ENCODE measurements at places on chromosomes 2 and 18.
A peak's percentile ranks its signal among the peaks of the same experiment; 100 is the strongest.

- peak; percentile 96 for DNase-seq
These were observed at the start of gene RANBP2 for GRCh38 chr2:108719149-108720044. Gene RANBP2 (plus strand): TSS chr2:108719482. CDS start chr2:108719607, 125 bp downstream.

DNA sequence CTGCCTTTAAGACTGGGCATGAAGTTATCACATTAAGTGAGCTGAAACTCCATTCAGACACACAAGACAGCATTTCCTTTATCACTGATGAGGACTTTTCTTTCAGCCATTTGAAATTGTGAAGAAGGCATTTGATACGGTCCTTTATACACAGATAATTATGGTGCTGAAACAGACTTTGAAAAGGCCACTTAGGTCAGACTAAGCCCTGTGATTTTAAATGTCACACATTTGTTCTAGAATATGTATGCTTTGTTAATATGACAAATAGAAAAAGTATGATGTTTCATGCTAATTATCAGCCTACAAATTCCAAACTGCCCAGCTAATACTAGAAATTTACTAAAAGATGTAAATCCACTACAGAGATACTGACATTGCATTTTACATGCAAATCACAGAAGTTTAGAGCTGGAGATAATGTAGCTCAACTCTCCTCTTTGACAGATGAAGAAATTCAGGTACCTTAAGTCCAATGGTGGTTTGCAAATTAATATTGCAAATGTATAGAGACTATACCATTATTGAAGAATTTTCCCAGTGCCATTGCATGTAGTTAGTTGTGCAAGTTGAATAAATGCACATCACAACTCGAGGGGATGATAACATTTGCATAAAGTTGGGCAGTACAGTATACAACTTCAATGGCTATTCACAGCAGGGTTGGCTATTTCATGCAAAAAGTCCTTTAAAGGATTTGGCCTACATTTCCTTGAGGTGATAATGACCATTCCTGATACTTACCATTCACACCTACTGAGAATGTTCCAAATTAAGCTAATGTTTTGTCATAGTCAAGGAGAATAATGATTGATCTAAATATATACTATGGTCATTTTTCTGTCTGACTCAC is 175.2 kb downstream of the UPP2 start:
- no peak for DNase-seq

DNA sequence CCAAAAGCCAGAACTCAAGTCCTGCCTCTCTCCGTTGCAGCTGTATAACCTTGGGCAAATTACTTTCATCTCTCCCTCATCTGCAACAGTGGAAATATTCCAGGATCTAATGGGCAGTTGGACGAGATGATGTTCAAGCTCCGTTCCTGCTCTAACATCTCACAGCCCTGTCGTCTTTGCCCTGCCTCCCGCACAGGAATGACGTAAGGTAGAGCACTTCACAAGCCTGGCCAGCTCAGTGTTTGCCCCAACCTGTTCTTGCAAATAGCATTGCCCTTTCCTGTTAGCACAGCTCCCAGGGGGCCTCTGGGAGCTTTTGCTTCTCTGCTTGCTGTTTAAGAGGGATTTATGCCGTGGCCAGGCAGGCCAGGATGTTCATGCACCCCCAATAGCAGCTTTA is 107.9 kb downstream of the KLHL29 start:
- no peak for DNase-seq

DNA sequence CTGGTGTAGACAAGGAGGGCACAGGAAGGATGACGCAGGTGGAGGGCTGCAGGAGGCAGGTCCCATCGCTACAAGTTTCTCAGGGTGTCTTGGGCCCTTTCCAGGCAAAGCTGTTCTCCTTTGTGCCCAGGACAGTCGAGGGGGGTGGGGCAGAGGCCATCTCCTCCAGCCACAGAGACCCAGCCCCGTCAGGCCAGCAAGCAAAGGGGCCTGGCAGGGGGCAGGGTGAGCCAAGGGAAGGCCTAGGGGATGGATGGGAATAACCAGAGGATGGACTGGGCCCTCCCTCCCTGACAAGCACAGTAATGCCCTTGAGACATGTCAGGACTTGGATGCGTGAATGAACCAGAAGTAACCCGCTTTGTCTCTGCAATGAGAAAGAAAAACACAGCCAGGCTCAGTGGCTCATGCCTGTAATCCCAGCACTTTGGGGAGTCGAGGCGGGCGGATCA is 6.3 kb downstream of the TCF23 start:
- no peak for DNase-seq

DNA sequence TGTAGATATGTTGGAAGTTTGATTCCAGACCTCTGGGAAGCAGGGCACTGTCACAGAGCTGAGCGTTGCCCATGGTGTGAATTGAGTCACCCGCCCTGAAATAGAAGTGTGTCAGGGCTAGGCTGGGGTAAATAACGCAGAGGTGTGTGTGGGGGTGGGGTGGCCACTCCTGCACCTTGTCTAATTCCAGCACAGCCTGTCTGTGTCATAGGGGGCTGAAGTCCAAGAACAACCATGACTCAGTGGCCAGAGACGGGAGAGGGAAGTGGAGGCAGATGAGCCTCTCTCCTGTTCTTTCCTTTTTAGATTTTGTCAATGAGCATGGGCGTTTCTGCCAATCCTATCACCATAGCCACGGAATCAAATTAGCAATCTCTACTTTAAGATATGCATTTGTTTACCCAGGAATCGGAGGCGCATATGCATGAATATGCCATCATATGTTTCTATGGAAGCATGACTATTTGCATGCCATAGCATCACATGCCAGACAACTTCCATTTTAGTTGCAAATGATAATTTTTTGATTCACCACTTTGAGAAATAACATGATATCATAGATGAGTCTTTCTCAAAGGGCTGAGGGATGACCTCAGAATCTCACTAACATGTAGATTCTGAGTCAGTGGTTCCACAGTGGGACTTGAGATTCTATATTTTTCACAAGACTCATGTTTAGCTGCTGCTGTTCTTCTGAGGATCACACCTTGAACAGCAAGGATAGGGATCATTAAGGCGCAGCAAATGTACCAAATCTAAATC is 852.9 kb downstream of the DCDC2C start:
- no peak for DNase-seq

DNA sequence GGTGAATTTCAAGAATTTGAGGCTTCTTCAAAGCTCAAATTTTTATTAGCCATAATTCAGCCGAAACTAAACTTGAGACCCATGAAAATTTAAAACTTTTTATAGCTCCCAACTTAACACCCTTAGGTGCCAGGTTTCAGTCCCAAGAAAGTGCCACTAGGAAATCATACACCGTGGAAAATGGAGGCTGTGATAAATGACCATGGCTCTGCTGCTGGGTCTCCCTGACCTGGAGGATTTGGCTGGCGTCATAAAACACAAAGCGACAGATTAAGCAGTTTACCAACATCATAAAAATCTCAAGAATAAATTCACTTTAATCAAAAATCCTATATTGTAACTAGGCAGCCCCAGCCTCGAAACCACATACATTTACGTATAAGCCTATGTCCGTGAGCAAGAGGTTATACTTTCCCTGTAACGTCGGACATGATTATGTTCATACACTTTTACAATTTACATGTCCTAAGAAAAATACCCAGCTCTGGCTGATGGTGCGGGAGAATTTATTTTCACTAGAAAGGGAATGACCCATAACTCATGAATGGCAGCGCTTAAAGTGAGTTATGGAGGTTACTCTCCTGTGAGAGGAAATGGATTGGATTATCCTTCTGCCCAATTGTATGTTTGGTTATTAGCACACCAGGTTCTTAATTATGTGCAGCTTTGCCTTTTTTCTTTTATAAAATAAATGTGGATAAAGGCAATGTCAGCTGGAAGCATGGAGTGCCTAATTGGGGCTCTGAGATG is 329.4 kb downstream of the AGPS start:
- no peak for DNase-seq

GRCh38 chr2:188966728-188967440 is 7.3 kb upstream of the COL3A1 start:
- no peak for DNase-seq

DNA sequence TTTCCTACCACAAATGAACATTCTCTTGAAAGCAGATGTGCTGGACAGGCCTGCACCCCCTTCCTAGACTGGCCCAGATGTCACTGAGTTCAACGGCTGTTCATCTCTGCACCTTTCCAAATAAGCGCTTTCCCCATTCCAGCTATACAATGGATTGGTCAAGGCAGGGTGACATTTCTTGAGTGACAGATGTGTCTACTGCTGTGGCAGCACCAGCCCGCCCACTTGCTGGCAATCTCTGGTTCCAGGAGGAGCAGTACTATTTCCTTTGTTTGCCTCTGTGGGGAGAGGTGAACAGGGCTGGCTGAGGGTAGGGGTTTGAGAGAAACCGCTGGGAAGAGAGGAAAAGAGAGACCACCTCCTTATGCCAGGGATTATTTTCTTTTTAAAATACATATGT is 269.5 kb upstream of the POU3F3 start:
- DNase-seq, result no peak

- DNase-seq, result no peak
These were observed 287.2 kb downstream of the CDH19 start for GRCh38 chr18:66316701-66317100.

GRCh38 chr2:134391751-134392160 is 137.9 kb downstream of the MGAT5 start:
- no peak for DNase-seq

GRCh38 chr2:33503002-33503401 is 26.6 kb downstream of the RASGRP3 start:
- no peak for DNase-seq

GRCh38 chr2:123080331-123080730 is 944.8 kb upstream of the CNTNAP5 start:
- DNase-seq, result no peak

- no peak for DNase-seq
These were observed 795.2 kb upstream of the ID2 start for GRCh38 chr2:7886666-7887065.

DNA sequence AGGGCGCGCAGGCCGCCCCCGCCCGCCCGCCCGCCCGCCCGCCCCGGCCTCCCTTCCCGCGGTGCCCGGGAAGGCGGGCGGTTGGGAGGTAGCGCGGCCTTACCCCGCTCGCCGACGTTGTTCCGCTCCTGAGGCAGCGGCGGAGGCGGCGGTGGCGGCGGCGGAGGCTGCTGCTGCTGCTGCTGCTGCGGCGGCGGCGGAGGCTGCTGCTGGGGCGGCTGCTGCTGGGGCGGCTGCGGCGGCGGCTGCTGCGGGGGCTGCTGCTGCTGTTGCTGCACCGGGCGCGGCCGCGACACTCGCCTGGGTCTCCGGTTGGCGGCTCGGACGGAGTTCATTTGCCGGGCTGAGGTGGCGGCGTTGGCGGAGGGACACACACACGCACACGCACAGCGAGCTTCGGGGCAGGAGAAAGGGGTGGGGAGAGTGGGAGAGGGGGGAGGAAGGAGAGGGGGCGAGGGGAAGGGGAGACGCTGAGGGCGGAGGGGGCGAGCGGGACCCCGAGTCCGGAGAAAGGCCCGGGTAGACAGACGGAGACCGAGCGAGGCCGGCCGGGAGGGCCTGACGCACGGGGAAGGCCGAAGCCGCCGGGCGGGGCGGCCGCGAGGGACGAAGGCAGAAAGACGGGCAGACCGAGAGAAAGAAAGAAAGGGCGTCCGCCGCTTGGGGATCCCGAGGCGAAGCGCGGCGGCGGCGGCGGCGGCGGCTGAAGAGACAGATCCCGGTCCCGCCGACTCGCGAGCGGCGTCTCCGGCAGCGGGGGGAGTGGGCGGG is 727 bp downstream of the FBXO11 start:
- DNase-seq, result peak; percentile 51

- DNase-seq, result peak; percentile 85
These were observed 28.2 kb upstream of the NARS1 start for GRCh38 chr18:57649556-57650500.

DNA sequence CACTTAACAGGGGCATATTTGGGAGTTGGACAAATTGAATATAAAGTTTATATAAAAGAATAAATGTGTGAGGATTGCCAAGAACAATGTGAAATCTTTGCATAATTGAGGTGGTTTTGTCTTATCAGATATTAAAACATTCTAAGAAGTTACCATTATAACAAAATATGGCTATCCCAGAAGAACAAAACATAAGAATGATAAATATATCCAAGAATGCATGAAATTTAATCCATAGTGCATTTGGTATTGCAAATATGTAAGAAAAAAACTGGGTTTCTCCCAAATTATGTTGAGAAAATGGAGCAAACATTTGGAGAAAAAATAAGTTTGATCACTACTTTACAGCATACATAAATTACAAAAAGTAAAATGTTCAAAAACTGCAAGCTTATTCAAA is 562.4 kb downstream of the RNF144A start:
- DNase-seq, result no peak

GRCh38 chr18:75247611-75248421 is 37.2 kb downstream of the TSHZ1 start:
- DNase-seq, result peak; percentile 52

GRCh38 chr2:230922951-230923717 is 1.9 kb downstream of the GPR55 start:
- DNase-seq, result no peak

- peak; percentile 31 for DNase-seq
These were observed 52.3 kb downstream of the TDRD15 start for GRCh38 chr2:21175895-21176646.

DNA sequence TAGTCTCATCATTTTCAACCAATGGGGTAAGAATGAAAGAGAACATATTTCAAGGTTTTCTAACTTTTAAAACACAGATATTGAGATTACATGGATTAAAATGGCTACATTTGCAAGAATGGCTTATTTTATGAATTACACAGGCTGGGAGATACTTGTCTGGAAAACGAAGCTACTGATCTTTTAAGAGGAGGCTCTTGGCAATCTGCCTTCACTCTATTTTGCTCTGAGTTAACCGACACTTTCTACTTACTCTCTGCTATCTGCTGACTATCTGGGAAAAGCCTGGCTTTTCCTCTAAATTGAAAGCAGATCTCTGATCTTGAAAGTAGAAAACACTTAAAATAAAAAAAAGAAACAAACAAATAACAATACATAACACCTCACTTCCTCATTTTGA is 325.4 kb upstream of the LINC00305 start:
- DNase-seq, result no peak

DNA sequence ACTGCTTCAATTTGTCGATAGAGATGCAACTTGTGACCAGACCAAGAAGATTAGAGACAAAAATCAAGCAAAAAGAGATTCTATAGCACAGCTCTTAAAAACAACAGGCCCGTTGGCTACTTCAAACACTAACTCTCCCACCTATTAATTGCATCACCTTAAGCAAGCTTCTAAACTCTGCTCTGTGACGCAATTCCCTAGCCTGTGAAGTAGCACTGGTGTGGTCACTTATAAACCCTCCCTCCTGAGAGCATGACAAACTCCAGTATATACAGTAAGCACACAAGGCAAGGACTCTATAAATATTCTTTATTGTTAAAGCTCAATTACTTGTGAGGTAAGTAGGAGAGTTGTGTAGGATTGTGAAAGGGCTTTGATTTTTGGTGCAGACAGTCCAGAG is 72.3 kb downstream of the CMPK2 start:
- no peak for DNase-seq

GRCh38 chr18:61859113-61859512 is 33.7 kb downstream of the RNF152 start:
- DNase-seq, result no peak

- DNase-seq, result no peak
These were observed 35.9 kb downstream of the C1QL2 start for GRCh38 chr2:119122663-119123062.

DNA sequence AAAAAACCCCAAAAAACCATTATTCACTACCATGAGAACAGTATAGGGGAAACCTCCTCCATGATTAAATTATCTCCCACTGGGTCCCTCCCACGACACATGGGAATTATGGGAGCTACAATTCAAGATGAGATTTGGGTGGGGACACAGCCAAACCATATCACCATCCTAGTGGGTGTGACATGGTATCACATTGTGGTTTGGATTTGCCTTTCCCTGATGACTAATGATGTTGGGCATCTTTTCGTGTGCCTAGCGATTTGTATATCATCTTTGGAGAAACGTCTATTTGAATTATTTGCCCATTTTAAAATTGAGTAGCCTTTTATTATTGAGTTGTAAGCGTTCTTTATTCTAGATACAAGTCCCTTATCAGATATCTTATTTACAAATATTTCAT is 8.7 kb upstream of the ASAP2 start:
- no peak for DNase-seq
